Fibroblast of the aortic adventitia (primary cell): ENCODE measurements at places on chromosomes 2 and 18. TPM values are rescaled to one million over a fixed set of nuclear protein-coding genes. Genes with fewer than 3 reads are reported as not detected.

Gene BCL2
- 4.2 and 13.2 TPM in 2 replicates for total RNA-seq

Gene RAPGEF4
- total RNA-seq = 1.3 and 54.4 TPM in 2 replicates

Gene DNAH7
- 2.6 and 2.7 TPM in 2 replicates for total RNA-seq

Gene SEMA4C
- 15.4 and 20.4 TPM in 2 replicates for total RNA-seq

Gene SLC66A3
- 48.2 and 83.1 TPM in 2 replicates for total RNA-seq

Gene INPP5D
- 0.54 and 0.98 TPM in 2 replicates for total RNA-seq

Gene DUSP19
- total RNA-seq = 1.6 and 4.8 TPM in 2 replicates

Gene DSC3
- 0.09 and 12.1 TPM in 2 replicates for total RNA-seq

Gene PROM2
- 0.18 and 0.33 TPM in 2 replicates for total RNA-seq

Gene TUBA4B
- not detected in 2 replicates for total RNA-seq

Gene UNC50
- 42.8 and 49.6 TPM in 2 replicates for total RNA-seq

Gene STAM2
- total RNA-seq = 62.0 and 67.7 TPM in 2 replicates

Gene ARHGAP15
- not detected in 2 replicates for total RNA-seq

Gene CD226
- total RNA-seq = 0.08 and 0.99 TPM in 2 replicates

Gene WDR12
- total RNA-seq = 28.1 and 34.4 TPM in 2 replicates

Gene LOXHD1
- total RNA-seq = not detected in 2 replicates

Gene RAB11FIP5
- total RNA-seq = 16.4 and 48.5 TPM in 2 replicates

Gene PLGLB1
- 1.5 and 4.9 TPM in 2 replicates for total RNA-seq

Gene PJVK
- total RNA-seq = 1.6 and 2.3 TPM in 2 replicates

Gene ERICH2
- 4.0 TPM in 1 of 2 replicates, not detected in the other for total RNA-seq

Gene GTF2A1L
- total RNA-seq = 5.0 TPM in 1 of 2 replicates, not detected in the other

Gene CPSF3
- total RNA-seq = 62.2 and 76.5 TPM in 2 replicates

Gene GATA6
- 22.5 and 34.0 TPM in 2 replicates for total RNA-seq

Gene DUSP11
- total RNA-seq = 28.0 and 49.0 TPM in 2 replicates

Gene FAM110C
- not detected in 2 replicates for total RNA-seq

Gene ANKRD29
- 6.1 and 17.4 TPM in 2 replicates for total RNA-seq

Gene CD302
- 23.0 and 33.0 TPM in 2 replicates for total RNA-seq
